NCI-H1694 (cell line): ENCODE measurements at places on chromosomes 5 and 9.
A peak's percentile ranks its signal among the peaks of the same experiment; 100 is the strongest.

DNA sequence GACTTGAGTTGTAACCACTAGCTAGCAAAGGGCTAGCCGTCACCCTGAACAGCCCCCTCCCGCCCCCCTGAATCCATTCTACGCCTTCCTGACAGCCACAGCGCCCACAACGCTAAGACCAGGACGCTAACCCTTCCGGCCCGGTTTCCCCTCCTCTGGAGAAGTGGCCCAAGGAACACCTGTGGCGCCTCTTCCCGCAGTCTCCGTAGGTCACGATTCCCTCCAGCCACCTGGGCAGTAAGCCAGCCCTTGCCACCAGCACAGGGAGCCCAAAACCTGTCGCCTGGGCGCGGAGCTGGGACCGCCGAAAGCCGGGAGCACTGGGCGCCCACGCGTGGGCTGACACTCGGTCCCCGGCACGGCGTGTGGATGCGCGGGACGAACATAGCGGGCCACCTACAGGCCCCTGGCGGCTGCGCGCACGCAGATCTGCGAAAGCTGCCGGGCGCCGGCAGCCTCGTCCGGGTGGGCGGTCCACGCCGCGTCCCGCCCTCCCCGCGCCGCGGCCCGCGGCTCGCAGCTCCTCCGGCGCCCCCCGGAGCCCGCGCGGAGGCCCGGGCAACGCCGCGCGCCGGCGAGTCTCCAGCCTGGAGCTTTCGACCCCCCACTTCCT lies 596 bp downstream of the IRF1 start:
- no peak for DNase-seq

GRCh38 chr9:89661956-89662717 lies 57.3 kb downstream of the GADD45G start:
- DNase-seq: peak; percentile 94

DNA sequence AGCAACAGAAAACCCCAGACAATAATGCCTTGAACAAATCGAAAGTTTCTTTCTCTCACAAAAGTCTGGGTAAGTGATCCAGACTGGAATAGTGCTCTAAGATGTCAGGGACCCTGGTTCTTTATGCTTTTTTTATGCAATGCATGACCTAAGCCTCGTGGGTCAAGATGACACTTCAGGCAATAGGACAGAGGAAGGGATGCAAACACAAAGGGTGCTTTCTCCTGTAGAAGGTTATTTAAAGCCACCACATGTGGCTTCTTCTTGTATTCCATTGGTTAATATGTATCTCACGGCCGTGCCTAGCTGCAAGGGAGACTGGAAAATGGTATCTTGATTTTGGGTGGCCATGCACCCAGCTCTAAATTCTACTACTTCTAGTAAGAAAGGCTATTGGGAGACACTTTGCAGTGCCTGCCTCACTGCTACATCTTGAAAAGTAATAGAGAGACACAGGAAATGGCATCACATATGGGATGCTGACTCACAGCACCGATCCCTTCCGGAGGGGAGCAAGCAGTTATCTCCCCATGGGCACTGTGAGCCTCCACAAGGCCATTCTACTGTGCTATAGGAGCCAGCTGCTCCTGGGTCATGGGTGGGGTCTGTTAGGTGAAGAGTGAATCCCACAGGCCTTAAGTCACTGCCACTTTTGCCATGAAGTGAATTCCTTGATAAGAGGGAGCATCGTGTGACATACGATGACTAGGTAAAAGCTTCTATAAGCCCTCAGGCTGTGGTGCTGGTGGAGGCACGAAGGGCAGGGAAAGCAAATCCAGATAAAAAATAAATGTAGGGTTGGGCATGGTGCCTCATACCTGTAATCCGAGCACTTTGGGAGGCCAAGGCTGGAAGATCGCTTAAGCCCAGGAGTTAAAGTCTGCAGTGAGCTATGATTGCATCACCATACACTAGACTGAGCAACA lies 32.5 kb upstream of the RAB14 start:
- DNase-seq: no peak

DNA sequence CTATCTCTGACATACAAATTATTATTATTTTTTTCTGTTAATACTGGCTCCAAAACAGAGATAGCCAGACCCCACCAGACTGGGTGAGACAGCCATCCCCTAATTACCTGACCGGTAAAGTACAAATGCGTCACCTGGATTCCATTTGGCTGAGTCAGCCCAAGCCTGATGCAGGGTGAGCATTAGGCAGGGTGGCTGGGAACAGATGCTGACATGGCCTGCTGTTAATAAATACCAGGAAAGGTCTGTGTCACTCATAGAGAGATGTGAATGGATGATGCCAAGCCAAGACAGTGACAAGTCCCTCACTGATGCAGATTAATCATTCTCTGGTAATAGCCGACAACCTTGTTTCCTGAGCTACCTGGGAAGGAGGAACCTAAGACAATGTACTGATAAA lies 183.5 kb downstream of the TRIM32 start:
- no peak for DNase-seq

DNA sequence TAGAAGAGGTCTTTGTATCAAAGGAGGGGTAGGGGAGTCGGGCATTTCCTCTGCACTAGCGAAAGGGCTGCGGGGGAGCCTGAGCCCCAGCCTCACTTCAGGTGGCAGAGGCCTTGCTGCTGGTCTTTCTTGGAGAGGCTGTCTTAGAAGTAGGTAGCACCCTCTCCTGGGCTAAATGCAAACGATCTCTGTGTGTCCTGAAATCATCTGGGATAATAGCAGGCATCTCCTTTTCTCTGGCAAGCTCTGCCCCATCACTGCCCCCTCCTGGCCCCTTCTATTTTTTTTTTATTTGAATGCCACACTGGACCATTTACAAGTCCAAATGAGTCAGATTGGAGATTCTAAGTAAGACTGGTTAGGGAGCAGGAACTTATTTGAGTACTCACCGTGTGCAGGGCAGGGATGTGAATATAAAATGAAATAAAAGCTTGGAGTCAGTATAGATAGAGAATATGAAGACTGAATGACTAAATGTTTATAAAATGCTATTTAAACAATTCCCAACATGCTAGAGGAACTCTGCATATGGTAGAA lies 137.1 kb downstream of the FGF1 start:
- peak; percentile 87 for DNase-seq

DNA sequence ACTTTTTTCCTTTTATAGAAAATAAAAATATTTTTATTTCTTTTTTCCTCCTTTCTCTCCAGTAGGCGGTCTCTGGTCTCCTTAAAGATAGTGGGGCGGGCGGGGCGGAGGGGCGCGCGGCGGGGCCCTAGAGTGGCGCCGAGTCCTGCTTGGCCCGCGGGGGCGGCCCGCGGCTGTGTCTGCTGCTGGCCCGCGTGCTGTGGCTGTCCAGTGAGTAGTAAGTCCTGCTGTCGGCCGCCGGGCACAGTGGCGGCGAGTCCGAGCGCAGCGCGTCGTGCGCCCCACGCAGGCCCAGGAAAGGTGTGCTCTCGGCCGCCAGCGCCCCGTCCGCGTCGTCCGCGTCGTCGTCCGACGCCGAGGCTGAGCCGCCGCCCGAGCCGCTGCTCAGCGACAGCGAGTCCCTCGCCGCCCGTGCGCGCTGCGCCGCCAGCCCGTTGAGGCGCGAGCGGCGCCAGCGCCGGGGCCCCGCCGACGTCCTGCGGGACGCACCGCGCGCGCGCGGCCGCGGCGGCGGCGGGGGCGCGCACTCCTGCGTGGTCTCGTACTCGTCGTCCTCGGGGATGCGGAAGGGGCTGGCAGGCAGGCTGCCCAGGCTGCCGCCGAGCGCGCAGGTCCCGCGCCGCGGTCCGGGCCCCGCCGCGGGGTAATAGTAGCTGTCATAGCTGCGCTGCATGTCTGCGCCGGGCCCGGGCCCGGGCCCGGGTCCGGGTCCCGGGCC lies 52.3 kb downstream of the PSD2 start:
- DNase-seq: no peak

GRCh38 chr9:26939955-26940711 lies 6.9 kb downstream of the PLAA start:
- DNase-seq: no peak
